Uterus (tissue), 4 donors: ENCODE measurements at places on chromosomes 1 and 21.

- no peak for DNase-seq
These were observed 50.9 kb upstream of the NR5A2 start for GRCh38 chr1:199976496-199977144.

DNA sequence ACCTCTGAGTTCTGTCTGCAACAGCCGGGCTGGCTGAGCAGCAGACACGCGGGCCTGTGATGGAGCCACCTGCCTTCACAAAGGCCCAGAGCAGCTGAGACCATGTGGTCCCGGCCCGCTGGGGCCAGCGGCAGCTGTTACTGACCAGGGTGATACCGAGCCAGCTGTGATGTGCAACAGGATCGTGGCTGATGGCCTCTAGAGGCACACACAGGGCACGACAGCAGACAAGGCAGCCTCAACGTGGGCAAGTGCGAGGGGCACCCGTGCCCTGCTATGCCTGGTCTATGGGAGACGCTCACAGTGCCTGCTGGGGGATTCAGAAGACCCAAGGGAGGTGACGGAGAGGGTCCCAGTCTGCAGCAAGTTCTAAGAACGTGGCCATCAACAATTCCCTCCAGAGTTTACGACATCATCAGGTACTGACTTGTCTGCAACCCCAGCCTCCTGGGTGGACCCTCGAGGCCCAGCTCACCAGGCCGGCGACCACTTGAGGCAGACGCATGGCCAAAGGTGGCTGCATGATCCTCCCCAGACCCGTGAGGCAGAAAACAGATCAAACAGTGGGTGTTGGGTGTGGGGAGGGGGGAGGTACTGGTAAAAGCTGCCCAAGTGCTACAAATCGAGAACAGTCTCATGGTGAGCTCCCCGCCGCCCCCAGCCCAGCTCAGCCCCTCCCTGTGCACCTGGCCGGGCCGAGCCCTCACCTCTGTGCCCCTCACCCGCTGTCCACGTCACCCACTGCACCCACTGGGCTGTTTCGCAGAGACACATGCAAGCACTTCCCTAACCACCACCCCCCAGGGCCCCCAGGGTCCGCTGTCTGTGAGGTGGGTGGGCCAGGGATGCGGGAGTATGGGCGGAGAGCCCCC, 6.0 kb downstream of the POFUT2 start:
- no peak for DNase-seq

GRCh38 chr1:211935448-211935970, 99.8 kb downstream of the INTS7 start:
- no peak for DNase-seq

GRCh38 chr1:15966956-15967344, 9.0 kb downstream of the ZBTB17 start:
- no peak for DNase-seq

DNA sequence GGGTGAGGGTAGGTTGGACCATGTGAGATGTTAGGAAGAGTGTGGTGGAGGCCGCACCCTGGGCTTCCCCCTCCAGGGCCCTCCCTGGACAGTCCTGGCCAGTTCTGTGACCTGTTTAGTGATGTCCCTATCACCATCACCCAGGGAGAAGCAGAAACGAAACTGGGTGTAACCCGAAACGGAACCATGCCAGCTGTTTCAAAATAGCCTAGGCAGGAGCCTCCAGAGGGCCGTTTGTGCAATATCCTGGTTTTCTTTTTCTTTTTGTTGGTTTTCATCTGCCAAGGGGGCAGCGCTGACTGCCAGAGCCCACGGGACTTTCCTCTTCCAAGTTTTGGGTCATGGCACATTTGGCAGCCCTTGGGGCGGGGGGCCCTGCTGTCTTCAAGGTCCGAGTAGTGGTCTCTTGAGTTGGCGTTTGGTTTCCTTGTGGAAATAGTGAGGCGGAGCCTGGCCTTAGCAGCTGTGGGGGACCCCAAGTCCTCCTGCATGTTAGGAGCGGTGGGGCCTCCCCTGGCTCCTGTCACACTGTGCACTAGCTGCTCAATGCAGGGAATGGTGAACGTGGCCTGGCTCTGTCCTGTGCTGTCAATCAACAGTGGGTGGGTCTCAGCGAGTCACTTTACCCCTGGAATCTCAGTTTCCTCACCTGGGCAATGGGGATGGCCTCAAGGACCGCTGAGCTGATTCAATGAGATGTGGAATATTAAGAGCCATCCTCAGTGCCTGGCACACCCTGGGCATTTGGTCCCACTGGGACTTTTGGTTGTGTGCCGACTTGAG, 90.7 kb downstream of the ARHGEF10L start:
- DNase-seq = peak; percentile 42

DNA sequence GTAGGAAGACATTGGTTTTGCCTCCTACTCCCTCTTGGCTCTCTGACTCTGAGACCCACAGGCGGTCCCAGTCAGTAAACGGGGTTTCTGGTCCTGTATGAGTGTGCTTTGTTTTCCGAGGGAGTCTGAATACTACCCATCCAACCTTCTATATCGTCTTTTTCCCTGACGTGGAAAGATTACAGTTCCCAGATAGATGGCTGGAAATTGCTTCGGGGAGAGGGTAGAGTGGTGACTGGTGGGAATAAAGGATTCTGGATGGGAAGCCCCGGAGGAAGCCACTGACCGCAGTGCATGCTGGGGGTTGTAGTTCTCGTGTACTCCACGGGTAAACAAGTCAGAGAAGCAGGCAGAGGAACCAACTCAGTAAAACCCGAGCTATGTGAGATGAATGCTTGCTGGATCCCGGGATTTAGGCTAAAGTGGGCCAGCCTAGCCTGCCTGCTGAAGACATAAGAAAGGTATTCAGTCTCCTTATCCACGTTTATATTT, 66.2 kb upstream of the IRF2BP2 start:
- peak; percentile 88 for DNase-seq

DNA sequence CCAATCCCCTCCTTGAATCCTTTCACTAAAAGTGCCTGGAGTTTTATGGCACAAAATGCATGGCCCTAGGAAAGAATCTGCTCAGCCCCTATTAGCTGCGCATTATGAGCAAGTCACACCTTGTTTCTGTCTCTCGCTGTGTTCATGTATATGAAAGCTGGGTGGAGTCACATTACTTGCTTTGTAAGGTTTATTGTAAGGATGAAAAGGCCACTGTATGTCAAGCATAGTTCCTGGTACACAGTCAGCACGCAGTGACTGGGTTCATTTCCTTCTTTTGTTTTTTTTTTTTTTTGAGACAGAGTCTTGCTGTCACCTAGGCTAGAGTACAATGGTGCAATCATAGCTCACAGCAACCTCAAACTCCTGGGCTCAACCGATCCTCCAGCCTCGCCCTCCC, 6.7 kb upstream of the SLC9A1 start:
- DNase-seq = no peak

GRCh38 chr1:157498736-157499090, 53.6 kb downstream of the FCRL5 start:
- DNase-seq = no peak

GRCh38 chr21:28391938-28392849, 600.5 kb downstream of the LTN1 start:
- no peak for DNase-seq

DNA sequence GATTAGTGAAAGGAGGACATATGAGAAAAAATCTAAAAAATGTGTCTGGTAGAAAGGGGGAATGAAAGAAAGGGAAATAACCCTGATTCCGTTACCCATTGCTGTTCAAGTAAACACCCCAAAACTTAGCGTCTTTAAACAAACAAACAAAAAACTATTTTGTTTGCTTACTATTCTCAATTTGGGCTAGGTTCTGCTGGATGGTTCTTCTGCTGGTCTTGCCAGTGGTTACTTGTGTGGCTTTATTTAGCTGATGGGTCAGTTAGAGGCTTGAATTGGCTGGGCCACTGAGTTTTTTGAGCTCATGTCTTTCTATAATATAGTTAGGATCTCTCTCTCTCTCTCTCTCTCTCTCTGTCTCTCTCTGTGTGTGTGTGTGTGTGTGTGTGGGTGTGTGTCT, 112.1 kb downstream of the GRIK1 start:
- DNase-seq = no peak

- no peak for DNase-seq
These were observed 381.1 kb upstream of the NCAM2 start for GRCh38 chr21:20617130-20617529.

GRCh38 chr1:52904927-52905698, 16.4 kb downstream of the ECHDC2 start:
- no peak for DNase-seq

DNA sequence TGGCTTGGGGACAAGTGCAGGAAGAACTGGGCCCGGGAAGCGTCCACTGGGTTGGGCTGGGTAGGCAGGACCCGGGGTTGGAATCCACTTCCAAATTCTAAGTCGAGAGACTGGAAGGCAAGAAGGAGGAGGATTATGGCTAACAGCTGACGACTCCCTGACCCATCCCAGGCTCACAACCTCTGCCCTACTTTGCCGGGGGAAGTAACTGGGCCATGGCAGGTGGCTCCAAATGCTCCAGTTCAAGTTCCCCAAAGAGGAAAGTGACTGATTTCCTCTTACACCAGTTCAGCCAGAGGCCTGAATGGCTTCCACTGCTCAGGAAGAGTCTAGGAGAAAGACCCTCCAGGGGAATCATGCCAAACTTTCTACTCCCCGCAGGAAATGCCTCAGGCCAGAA, 11.4 kb downstream of the EMC1 start:
- no peak for DNase-seq

DNA sequence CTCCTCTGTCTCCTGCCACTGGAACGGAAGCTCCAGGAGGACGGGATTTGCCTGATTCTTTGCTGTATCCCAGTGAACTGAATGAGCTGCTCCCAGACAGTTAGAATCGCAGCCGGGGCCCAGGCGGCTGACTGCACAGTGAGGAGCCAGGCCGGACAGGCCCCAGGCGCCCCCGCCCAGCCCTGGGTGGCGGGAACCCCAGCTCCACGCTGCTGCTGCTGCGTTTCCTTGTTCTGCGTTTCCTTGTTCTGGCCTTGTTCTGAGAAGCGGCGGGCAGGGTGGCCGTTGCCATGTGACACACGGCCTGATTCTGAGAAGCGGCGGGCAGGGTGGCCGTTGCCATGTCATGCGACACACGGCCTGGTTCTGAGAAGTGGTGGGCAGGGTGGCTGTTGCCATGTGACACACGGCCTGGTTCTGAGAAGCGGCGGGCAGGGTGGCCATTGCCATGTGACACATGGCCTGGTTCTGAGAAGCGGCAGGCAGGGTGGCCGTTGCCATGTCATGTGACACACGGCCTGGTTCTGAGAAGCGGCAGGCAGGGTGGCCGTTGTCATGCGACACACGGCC, 56.2 kb downstream of the SLC37A1 start:
- DNase-seq = peak; percentile 2

DNA sequence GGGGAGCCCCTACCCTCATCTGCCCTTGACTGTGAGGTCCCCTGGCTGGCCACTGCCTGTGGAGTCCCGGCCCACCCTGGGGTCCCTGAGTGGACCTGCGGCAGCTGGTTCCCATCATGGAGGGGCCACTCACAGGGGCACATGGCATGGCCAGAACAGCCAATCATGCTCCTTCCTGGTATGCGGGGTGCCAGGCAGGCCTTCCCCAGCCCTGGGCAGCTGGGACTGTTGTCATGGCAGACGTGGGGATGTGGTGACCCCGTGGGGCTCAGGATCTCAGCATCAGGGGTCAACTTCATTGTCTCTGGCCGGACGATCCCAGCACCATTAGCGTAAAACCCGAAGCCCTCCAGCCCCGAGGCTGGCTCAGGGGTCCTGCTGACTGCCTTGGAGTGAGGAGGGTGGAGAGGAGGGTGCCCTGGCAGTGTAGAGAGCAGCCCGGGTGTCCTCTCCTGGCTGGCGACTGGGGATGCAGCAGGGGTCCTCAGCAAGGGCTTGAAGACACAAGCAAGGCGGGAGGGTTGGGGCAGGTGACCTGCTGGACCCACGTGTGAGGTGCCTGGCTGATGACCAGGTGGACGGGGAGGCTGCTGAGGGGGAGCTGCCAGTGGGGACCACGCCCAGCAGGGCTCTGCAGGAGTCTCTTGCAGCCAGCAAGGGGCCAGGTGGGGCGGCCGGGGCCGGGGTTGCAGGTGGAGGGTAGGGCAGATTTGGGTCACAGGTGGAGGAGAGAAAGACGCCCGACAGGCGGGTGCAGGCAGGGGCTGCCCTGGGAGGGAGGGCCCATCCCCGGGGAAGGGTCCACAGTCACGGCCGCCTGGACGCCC, 45.1 kb downstream of the TRIM11 start:
- DNase-seq = no peak

GRCh38 chr1:4307911-4308545, 346.4 kb upstream of the AJAP1 start:
- DNase-seq = no peak

DNA sequence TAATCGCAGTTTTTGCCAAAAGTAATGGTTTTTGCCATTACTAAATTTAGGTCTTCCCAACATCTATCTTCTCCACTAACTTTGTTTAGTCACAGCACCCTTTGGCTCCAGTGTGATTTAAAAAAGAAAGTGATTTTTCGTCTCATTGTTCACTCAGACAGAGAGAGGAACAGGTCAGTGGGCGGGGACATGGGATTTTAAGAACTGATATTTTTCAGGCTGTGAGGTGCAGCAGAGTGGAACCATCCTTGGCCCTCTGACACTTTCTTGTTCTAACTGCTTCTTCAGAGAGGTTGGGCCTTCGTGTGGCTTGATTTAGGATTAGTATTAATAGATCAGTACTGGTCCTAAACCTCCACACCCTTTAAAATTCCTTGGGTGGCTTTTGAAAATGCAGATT, 38.8 kb downstream of the CASQ2 start:
- no peak for DNase-seq

- no peak for DNase-seq
These were observed 5.3 kb upstream of the CHD1L start for GRCh38 chr1:147236959-147237791.

- no peak for DNase-seq
These were observed 114.1 kb downstream of the TNR start for GRCh38 chr1:175629318-175629694.

DNA sequence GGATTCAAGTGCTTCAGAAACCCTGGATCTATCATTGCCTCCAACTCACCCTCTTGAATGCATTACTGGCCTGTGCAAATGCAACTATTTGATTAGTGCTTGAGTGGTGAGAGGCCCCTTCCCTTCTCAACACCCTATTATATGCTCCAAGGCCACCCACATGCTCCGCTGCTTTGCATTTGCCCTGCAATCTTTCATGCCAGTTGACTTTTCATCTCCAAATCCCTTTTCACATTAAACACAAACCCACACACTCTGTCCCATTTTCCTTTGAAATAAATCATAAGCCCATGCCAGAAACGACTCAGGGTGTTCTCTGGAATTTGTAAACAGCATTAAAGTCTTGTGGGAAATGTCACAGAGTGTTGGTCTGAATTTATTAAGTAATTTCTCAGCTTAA, 78.9 kb upstream of the CTTNBP2NL start:
- DNase-seq = no peak

- DNase-seq = peak; percentile 82
These were observed 1.2 kb downstream of the ANP32E start for GRCh38 chr1:150234566-150235293.
